ENCODE measurements at places on chromosomes 2 and 18.
A peak's percentile ranks its signal among the peaks of the same experiment; 100 is the strongest.

- DNase-seq: no peak
These were observed 128.6 kb downstream of the DTNA start for GRCh38 chr18:34838669-34839068.

GRCh38 chr2:6893876-6894482 lies 16.4 kb downstream of the RSAD2 start:
- DNase-seq: no peak

DNA sequence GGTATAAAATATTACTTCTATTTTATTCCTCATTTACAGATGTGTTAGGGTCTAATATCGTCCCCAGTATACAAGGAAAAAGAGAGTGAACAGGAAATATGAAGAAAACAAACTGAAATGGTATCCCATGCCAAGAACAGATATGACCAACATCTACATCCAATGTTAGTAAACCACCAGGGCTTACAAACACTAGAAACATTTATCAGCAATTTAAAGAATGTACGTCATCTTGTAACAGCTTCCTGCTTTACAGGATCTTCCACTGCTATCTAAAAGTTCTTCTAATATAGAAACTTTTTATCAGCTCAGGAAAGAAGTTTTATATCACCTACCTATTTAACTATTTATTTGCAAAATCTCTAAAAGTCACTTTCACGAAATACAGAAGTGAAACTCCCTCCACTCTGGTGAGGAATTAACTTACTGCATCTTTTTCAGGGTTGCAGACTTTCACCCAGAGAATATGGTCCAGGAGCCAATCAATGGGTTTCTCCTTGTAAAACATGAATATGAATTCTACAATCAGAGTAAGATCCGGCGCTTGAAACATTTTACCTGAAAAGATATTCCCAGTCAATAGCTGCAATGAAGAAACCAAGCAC lies 35.2 kb downstream of the UNC50 start:
- DNase-seq: no peak

- no peak for DNase-seq
These were observed 11.7 kb upstream of the SIX3 start for GRCh38 chr2:44929735-44930273.

- DNase-seq: peak; percentile 63
These were observed 35.0 kb upstream of the PSMD14 start for GRCh38 chr2:161273038-161273760.

DNA sequence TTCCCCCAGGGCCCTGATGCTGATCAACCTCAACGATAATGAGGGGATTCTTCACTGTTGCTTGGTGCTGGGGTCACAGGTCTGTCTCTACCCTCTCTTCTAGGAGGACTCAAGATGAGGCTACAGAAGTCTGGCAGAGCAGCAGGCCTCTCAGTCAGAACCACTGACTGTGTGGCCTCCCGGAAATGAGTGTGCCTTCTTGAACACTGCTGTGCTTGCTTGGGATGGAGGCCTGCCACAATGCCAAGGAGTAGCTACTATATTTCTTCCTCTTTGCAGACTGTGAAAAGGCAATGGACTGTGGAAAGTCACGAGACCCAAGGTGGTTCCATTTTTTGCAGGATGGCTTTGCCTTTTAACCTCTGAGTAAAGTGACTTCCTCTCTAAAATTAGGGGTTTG lies 5.8 kb upstream of the HOXD1 start:
- no peak for DNase-seq

GRCh38 chr18:32469691-32470459 lies 807 bp downstream of the GAREM1 start:
- DNase-seq: peak; percentile 63

GRCh38 chr2:212692466-212692865 lies 153.9 kb upstream of the ERBB4 start:
- no peak for DNase-seq

DNA sequence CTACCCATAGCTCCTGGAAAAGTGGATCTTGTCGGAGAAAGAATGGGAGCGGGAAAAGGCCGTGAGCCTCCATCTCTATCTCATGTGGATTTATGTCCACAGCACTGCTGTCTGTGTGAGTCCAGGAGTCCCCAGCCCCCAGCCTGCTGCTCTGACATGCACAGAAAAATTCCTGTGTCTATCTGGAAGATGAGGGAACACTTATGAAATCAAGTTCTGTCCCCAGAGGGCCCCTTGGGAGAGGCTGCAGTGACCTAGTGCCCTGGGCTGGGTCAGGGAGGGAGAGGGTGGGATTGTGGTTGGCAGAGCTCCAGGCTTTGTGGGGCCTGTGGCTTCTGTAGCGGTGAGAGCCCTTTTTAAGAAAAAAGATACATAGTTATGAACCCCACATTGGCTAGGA lies 37.6 kb downstream of the HJURP start:
- no peak for DNase-seq

- no peak for DNase-seq
These were observed 659.0 kb downstream of the IRS1 start for GRCh38 chr2:226140594-226140993.

DNA sequence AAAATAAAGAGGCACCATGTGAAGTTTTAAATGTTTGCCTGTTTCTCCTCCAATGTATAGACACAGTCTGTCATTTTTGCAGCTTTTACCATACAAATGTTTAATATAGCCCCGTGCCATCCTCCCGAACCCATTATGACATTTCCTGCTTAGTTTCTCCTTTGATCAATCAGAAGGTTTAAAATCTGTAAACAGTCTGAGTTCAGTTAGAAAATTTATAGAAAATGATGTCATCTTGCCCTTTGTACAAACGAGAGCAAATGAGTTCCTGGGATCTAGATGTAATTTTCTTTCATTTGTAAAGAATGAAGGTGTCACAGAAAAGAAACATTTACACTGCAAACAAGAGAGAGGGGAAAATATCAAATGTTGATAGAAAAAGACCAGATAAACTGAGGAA lies 62.7 kb upstream of the NFU1 start:
- no peak for DNase-seq

- DNase-seq: no peak
These were observed 23.4 kb downstream of the AQP12A start for GRCh38 chr2:240714747-240715725.

DNA sequence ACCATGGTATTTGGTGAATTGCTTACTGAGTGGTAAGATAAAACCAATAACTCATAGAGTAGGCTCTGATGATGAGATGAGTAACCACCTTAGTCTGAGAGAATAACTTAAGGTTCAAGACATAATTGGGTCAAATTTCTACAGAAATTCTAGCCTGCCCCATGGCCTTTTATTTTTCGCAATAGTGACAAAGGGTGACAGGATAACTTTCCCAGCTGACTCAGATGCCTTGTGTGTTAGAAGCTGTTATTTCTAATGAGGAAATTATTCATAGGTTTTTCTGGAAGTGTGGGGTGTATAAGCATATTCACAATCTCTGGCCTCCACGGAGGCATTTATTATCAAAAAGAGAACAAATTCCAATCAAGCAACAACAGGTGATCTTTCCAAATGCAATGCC lies 159.0 kb downstream of the NUP35 start:
- no peak for DNase-seq

- DNase-seq: no peak
These were observed 495 bp downstream of the TMEM169 start for GRCh38 chr2:216082117-216082711.

- DNase-seq: peak; percentile 81
These were observed 517.0 kb downstream of the SLC4A3 start for GRCh38 chr2:220144411-220144810.

DNA sequence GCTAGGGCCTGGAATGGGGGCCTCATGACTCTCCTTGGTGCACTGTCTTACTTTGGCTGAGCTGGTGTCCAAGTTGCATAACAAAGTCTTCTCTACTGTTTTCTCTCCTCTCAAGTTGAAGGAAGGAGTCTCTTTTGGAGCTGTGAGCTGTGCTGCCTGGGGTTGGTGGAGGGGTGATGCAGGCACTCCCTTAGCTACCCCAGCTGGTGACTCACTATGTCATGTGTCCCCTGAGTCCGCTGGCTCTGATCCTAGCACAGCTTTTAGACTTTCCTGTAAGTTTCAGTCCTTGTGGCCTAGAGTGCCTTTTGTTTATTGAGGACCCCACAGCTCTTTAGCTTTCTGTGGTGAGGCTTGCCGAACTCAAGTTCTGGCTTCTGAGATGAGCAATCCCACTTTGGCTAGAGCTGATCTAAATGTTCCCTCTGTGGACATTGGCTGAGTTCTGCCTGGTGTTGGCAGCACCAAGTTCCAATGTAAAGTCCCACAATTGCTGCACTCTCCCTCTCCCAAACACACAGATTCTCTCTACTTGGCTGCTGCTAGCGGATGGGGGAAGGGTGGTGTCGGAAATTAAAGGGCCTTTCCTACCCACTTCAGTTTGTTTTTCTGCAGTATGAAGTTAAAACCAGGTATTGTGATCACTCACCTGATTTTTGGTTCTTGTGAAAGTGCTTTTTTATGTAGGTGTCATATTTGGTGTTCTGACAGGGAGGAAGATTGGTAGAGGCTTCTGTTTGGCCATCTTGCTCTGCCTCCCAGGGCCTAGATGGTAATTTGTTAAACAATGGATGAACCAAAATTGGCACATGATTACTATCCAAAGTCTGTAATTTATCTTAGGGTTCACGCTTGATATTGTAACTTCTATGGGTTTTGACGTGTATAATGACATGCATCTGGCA lies 83.2 kb downstream of the COMMD1 start:
- peak; percentile 16 for DNase-seq

DNA sequence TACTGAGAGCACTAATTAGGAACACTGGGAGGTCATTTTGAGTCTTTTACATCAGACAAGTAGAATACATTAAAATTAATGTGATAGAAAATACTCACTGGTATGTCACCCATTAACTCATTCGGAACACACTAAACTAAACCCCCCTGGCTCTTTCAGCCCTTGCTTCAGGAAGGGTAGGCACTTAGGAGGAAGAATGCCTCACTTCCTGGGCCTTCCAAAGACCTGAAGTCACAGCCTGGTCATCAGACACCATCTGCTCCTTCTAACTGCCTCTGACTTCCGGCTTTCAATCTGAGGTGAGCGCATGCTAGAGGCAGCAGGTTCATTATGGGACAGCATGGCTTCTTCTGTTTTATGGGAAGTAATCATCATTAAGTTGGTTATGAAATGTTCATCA lies 451.4 kb downstream of the PID1 start:
- DNase-seq: peak; percentile 39

GRCh38 chr2:186195696-186196095 lies 290.4 kb upstream of the ZC3H15 start:
- DNase-seq: no peak

DNA sequence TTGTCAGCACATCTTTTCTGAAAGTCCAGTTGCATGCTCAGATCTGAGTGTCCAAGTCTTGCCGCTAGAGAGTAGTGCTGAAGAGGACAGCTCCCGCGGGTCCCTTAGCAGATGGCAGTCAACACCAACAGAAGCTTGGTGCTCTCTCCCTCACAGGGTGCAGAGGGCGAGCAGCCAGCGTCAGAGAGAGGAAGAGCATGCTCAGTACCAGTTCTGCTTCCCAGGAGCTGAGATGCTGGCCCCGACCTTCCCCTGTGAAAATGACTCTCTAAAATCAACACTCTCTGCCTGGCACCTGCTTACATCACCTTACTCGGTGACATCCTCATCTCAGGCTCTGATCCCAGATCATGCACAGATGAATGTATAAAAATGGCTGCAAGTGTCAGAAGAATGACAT lies 86.0 kb upstream of the TWIST2 start:
- DNase-seq: peak; percentile 60

GRCh38 chr18:53819671-53820070 lies 404.8 kb downstream of the MBD2 start:
- no peak for DNase-seq

DNA sequence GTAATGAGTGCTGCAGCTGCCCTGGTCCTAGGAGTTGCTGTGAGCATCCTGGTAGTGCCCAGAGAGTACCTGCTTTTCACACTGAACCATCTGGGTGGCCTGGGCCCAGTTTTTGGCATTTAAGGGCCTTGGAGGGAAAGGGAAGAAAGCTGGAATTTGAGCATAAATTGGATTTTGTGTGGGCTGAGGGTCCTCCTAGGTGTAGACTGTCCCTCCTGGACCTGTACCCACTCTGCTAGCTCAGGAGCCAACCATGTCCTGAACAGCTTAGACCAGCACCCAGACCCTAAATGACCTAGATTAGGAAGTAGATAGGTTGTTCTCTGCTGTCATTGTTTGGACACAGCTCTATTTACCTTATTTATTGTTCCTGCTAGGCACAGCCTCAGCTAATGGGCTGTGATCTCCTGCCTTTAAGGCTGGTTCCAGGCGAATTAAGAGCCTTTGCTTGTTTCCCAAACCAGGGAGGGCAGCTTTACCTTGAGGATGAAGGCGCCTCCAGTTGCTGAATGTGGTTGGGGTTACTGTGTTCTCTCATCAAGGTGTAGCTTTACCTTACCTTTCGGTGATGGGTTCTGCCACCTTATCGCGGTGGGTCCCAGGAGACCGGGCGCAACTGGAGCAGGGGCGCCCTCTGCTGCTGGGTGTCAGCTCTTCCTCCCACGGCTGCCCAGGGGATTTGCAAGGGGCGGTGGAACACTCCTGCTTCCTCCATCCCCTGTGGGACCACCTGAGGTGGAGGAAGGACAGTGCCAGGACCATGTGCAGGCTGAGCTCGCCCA lies 34.4 kb downstream of the ITGA6 start:
- peak; percentile 70 for DNase-seq

GRCh38 chr2:69102041-69102593 lies 89.1 kb downstream of the ANTXR1 start:
- no peak for DNase-seq

DNA sequence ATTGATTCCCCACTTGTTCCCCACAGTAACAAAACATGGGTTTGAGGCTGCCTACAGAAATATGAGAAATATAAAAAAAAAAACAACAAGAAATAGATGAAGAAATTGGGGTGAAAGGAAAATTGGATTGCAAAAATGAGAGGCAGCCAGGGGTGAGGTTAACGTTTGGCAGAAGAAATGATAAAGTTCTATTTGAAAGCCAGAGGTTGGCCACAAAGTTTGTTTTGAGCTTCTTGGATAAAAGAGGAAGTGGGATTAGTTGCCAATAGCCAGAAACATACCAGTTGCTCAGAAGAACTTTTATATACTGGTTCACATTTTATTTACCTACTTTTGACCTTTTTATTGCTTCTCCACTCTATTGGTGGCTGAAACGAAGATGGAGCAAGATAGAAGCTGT lies 67.5 kb downstream of the FASTKD2 start:
- DNase-seq: no peak

- DNase-seq: peak; percentile 55
These were observed 673.0 kb downstream of the ARHGAP15 start for GRCh38 chr2:143802242-143802641.

- peak; percentile 90 for DNase-seq
These were observed 336.2 kb downstream of the ZEB2 start for GRCh38 chr2:144183727-144184126.

DNA sequence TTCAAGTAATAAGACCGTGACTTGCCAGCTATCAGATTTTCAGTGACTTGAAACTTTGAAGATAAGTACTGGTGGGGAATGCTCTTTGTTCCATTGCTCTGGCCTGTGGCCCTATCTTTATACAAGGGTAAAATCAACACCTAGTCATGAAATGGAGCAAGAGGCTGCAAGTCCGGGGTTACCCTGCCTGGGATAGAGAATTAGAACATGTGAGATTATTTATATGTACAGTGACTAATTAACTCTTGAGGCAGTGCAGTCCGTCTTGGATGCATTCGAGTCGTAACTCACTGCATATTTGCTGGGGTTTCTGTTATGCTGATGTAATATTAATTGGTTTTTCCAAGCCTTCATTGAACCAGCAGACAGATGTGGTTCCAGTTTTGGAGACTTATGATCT lies 105.8 kb upstream of the LYPD6 start:
- DNase-seq: no peak
